Right renal pelvis (tissue), 4 donors: ENCODE measurements at places on chromosomes 4 and X.

DNA sequence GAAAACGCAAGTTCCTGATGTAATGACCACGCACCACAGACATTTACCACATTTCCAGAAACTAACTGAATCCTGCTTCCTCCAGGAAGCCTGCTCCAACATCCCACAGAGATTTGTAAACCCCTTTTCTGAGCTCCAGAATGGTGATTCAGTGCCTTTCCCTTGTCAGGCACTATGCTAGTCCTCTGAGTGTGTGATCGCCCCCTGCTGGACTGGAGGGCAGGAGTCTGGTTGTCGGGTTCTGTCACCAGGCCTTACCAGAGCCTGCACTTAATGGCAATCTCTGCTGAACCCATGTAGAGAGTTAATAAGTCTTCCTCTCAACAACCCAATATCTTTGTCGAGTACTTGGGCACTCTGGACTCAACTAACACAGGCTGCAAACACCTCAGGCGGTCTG is 14.5 kb upstream of the KDM5C start:
- DNase-seq = no peak

DNA sequence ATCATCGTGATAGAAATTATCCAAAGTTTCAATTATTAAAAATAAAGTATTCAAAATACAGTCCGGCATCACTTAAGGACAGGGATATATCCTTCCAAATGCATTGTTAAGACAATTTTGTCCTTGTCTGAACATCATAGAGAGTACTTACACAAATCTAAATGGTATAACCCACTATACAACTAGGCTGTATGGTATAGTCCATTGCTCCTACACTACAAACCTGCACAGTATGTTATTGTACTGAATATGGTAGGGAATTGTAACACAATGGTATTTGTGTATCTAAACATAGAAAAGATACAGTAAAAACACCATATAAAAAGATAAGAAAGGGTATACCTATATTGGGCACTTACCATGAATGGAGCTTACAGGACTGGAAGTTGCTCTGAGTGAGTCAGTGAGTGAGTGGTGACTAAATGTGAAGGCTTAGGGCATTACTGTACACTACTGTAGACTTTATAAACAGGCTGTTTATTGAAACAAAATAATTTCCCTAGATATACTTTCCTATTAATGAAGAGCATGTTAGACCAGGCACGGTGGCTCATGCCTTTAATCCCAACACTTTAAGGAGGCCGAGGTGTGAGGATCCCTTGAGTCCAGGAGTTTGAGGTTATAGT is 44.8 kb upstream of the PTPN13 start:
- no peak for DNase-seq

DNA sequence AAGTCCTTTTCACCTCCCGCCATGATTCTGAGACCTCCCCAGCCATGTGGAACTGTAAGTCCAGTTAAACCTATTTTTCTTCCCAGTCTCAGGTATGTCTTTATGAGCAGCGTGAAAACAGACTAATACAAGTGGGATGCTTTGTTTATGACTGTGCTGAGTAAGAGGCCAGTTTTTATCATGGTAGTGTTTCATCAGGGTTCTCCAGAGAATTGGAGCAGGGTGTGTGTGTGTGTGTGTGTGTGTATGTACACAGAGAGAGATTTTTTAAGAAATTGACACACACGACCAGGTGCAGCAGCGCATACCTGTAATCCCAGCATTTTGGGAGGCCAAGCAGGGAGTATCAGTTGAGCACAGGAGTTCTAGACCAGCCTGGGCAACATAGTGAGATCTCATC is 34.6 kb upstream of the SLC2A9 start:
- DNase-seq = no peak

DNA sequence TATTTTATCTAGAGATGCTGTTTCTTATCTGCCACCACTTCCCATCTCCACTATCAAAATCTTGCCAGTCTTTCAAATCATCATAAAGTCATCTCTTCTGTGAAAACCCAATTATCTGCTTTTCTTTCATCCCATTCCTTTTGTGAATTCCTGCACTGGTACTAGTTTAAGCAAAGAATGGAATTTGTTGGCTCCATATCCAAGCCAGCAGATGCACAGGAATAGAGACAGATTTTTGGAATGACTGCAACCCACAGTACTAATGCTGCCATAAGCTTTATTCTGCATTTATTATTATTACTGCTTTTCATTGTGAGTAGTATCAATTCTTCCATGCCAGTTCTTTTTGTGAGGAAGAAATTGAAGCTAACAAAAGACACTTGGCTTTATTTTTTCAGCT is 616.7 kb downstream of the RAPGEF2 start:
- DNase-seq = no peak

GRCh38 chrX:132216806-132217202 is 2.4 kb downstream of the RAP2C start:
- no peak for DNase-seq

DNA sequence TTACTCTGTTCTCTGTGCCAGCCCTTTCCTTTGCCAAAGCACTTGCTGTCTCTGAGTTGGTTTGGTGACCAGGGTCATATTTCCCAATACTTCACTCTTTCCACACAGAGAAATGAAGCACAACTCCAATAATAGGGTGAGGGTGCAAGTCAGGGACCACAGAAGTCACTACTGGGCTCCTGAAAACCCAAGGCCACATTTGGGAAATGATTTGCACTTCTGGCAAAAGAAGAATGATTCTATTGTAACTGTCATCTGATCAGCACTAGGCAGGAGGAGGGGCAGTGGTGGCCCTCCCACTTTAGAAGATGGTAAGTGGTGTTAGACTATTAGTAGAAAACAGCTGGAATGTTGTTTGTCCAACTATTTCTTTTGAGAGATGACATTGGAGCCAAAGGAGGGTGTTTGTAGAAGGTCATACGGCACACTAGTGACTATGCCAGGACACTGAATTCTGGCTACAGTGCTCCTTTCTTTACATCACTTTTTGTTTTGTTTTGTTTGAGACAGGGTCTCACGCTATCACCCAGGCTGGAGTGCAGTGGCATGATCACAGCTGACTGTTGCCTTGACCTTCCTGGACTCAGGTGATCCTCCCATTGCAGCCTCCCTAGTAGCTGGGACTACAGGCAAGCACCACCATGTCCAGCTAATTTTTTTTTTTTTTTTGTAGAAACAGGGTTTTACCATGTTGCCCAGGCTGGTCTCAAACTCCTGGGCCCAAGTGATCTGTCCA is 10.8 kb upstream of the HADH start:
- no peak for DNase-seq

- DNase-seq = no peak
Measured at GRCh38 chr4:1093391-1094335, 19.7 kb downstream of the RNF212 start.

- no peak for DNase-seq
Measured at GRCh38 chr4:76950052-76950955, 752 bp downstream of the SEPTIN11 start.

DNA sequence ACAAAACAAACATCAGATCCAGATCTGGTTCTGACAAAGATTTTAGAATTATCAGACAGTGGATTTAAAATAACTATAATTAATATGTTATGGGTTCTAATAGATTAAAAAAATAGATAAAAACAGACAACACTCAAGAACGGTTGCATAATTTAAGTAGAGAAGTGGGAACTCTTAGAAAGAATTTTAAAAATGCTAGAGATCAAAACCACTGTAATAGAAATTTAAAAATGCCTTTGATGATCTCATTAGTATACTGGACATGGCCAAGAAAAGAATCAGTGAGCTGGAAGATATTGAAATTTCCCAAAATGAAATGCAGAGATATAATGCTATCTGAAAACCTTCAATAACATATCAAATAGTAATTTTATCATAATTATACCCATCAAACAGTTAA is 28.3 kb upstream of the DYNLT3 start:
- no peak for DNase-seq

- no peak for DNase-seq
Measured at GRCh38 chr4:110025718-110026117, 113.0 kb downstream of the EGF start.

- DNase-seq = no peak
Measured at GRCh38 chrX:136204571-136204970, 46.6 kb downstream of the MAP7D3 start.

GRCh38 chr4:122293374-122294365 is 85.1 kb upstream of the ADAD1 start:
- no peak for DNase-seq

DNA sequence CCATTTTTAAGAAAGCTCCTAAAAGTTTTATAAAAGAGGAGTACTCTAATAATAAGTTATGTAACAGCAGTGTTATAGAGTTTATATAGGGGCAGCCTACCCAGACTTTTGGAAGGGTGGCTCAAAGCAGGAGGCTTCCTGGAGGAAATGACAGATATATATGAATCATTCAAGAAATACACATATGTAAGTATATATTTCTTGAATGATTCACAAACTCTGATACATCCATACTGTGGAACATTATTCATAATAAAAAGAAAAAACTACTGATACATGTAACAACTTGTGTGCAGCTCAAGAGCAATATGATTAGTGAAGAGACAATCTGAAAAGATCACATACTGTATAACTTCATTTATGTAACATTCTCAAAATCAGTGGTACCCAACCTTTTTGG is 166.2 kb downstream of the WDFY3 start:
- no peak for DNase-seq

DNA sequence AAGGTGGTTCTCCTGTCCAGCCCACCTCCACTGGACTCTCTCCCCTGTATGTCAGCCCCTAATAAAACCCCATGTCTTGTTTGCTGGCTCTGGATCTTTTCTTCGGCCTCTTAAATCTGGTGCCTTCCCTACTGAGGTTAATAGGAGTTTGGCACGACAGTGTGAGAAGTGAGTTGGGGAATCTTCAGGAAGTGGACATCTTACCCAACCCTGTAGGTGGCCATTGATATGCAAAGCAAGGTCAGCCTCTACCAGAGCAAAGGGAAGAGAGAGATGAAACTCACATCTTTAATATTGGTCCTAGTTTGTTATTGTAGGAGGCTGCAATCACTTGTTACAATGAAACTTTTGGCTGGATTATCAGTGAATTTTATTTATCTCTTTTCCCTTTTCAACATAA is 111.7 kb downstream of the CHRDL1 start:
- no peak for DNase-seq

DNA sequence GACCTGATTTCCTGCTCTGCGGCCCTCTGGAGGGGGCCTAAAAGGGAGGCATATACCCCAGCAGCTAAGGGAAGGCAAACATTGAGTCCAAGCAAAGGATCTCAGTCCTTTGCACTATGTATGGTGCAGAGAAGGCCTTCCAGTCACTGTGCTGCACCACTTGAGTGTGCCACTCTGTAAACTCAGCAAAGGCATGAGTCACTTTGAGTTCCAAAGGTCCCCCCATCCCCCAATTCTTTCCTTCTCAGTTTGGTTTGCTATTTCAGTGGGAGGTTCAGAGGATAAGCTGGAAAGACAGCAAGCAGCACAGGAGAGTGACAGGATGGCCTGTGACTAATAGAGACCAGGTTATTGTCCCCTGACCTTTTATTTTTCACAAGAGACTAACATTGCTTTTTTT is 131.3 kb downstream of the FHDC1 start:
- no peak for DNase-seq

GRCh38 chr4:150743564-150744342 is 161.8 kb downstream of the MAB21L2 start:
- no peak for DNase-seq

DNA sequence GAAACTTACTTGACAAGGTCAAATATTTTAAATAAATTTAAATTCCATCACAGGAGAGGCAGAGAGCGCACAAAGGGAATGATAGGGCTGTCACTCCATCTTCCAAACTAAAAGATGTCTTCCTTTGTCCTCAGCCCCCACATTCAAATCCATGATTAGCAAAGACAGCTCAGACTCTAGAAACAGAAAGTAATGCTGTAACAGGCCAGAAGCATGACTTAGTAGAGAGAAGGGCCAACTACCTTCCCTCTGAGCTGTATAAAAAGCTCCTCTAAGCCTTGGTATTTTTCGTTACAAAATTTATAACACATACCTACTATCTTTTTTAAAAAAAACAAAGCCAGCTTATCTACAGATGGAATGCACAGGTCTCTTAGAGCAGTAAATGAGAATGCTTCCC is 207.4 kb downstream of the MAPK10 start:
- DNase-seq = no peak

- DNase-seq = no peak
Measured at GRCh38 chrX:20217906-20218305, 48.8 kb downstream of the RPS6KA3 start.

GRCh38 chr4:1504595-1505500 is 98.6 kb upstream of the NKX1-1 start:
- no peak for DNase-seq

- DNase-seq = no peak
Measured at GRCh38 chrX:458631-459061, 71.9 kb upstream of the PPP2R3B start.

GRCh38 chr4:12658146-12658545 is 826.0 kb downstream of the RAB28 start:
- no peak for DNase-seq

- DNase-seq = no peak
Measured at GRCh38 chr4:76354517-76355473, 48.3 kb downstream of the STBD1 start.

DNA sequence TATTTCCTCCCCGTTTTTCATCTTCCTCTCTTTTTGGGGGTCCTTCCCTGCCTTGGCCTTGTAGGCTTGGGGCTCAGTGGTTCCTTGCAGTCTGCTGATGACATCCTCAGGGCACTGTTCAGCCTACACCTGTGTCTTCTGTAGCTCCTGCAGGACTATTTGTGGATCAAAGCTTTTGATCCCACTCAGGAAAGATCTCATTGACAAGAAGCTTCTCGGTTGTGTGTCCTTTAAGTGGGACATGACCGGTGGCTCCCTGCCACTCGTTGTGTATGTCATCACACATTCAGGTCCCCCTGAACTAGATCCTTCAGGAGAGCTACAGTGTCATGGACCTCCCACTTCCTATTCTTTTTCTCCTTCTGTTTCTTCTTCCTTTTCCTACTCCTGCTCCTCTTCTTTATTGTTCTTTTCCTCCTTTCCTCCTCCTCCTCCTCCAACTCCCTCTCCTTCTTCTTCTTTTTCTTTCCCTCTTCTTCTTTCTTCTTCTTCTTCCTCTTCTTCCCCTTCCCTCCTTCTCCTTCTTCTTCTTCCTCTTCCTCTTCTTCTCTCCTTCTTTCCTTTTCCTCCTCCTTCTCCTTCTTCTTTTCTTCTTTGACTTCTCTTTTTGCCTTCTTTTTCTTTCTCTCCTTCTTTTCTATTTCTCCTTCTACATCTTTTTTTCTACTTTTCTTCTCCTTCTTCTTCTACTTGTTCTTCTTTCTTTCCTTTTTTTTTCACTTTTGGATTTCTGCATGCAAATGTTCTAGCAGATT is 67.8 kb downstream of the NBDY start:
- no peak for DNase-seq

DNA sequence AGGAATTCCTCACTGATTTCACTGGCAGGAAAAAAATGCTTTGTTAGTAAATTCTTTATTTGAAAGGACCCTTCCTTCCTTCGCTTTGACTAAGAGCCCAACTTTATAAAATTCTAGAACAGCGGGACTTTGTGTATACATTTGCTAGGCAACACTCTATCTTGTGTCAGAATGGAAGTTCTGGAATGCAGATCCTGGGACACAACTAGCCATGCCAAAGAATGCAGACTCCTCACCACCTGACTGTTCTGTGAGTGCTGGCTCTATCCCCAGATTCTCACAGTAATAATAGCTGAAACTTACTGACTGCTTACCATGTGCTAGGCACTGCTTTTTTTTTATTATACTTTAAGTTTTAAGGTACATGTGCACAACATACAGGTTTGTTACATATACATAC is 73.3 kb upstream of the ZDHHC15 start:
- DNase-seq = no peak

GRCh38 chr4:77043507-77044136 is 32.2 kb downstream of the CCNI start:
- DNase-seq = no peak
